ENCODE measurements at places on chromosomes 2 and 18. TPM values are rescaled to one million over a fixed set of nuclear protein-coding genes. Genes with fewer than 3 reads are reported as not detected.

The PEX13 gene
- total RNA-seq: 23.6 TPM

The IL36A gene
- total RNA-seq: not detected

The GNLY gene
- not detected for total RNA-seq

The GLS gene
- total RNA-seq: 211 TPM

The DYNAP gene
- not detected for total RNA-seq

The SOWAHC gene
- total RNA-seq: 5.0 TPM

The PDE1A gene
- total RNA-seq: not detected

The MATN3 gene
- 2.3 TPM for total RNA-seq

The GYPC gene
- 80.3 TPM for total RNA-seq

The KIAA2012 gene
- total RNA-seq: not detected

The LCT gene
- total RNA-seq: not detected

The TUBB8B gene
- total RNA-seq: not detected

The SMYD1 gene
- total RNA-seq: not detected

The LTBP1 gene
- total RNA-seq: 265 TPM

The SERPINB8 gene
- total RNA-seq: 42.7 TPM

The IL1B gene
- total RNA-seq: 183 TPM

The SCN2A gene
- total RNA-seq: 1.7 TPM

The RSAD2 gene
- total RNA-seq: 0.43 TPM

The AQP12A gene
- total RNA-seq: not detected

The SERPINB11 gene
- not detected for total RNA-seq

The RAX gene
- total RNA-seq: not detected

The ALK gene
- total RNA-seq: not detected

The YWHAQ gene
- total RNA-seq: 294 TPM

The SCG2 gene
- total RNA-seq: 5.3 TPM

The FHL2 gene
- 260 TPM for total RNA-seq

The HRH4 gene
- total RNA-seq: under 0.01 TPM

The MAP3K2 gene
- total RNA-seq: 37.2 TPM

Data from placental pericyte (primary cell).